ENCODE measurements at places on chromosomes 2 and 18.

DNA sequence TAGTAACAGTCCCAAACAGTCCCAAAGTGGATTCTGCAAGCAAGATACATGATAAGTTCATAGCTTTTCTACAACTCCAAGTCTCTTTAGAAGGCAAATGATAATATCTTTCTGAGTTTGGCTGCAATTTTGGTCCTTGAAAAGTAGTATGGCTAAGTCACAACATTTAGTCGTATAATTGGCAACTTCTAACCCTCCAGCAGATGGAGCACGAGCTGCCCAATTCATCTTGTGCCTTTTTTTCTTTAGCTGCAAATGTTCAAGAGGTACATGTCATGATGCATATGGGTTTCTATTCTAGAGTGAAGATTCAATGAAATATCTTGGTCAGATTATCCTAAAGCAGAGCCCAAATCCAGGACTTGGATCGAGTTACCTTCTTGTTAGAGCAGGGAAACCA lies 127.0 kb upstream of the KLHL14 start:
- DNase-seq: no peak

DNA sequence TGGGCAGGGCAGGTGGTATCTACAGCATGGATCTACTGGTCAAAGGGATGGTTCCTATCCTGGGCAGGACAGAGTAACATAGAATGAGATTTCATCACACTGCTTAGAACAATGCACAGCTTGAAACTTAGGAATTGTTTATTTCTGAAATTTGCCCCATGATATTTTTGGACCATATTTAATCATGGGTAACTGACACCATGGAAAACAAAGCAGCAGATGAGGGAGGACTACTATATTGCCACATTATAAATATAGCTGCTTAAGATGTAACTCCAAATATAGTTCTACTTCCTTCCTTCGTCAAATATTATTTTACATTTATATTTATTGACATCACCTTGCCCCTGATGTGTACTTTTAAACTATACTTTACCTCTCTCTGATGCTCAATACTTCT lies 254.7 kb downstream of the PTPRM start:
- no peak for DNase-seq

GRCh38 chr2:10912796-10913455 lies 1.2 kb downstream of the KCNF1 start:
- no peak for DNase-seq

GRCh38 chr2:207107131-207107530 lies 58.6 kb downstream of the KLF7 start:
- DNase-seq: no peak

GRCh38 chr2:240604291-240604938 lies 17.9 kb downstream of the CAPN10 start:
- DNase-seq: no peak

GRCh38 chr18:66757946-66758345 lies 154.1 kb upstream of the CDH19 start:
- DNase-seq: no peak

DNA sequence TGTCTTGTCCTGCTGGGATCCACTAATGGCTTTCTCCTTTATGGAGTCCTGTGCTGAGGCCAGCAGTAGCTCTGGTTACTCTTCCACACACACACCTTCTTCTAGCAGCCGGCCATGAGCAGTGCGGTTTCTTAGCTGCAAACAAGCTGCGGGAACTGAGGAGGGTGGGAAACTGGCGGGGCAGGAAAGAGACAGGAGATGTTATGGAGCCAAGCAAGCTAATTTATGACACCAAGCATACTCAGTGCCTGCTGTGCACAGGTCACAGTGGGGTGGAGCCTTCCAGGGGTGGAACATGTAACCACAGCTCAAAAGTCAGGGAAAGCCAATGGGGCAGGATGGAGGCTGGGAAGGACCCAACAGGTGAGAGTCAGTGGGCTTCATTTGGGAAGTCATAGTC lies 180.8 kb downstream of the FAM210A start:
- no peak for DNase-seq

GRCh38 chr2:237194081-237194480 lies 108.4 kb downstream of the COPS8 start:
- DNase-seq: no peak

DNA sequence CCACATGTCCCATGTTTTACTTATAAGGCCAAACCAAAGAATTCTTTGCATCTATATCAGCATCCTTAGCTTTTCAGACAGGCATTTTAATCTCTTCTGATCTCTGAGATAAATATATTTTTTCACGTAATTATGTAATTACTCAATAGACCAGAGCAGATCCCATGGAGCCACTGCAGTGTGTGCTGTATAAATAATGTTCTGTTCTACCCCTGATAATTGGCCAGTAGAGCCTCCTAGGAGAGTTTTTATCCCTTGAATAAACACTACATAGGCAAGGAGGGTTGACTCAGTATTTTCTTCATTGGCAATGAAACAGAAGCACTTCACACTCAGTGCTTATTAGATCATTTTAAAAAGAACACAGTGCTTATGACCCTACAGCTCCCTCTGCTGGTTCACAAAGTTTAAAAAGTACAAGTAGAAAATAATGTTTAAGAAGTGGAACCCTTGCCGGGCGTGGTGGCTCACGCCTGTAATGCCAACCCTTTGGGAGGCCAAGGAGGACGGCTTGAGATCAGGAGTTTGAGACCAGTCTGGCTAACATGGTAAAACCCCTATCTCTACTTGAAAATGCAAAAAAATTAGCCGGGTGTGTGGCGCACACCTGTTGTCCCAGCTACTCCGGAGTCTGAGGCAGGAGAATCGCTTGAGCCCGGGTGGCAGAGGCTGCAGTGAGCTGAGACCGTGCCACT lies 91.9 kb downstream of the PPP1R1C start:
- no peak for DNase-seq

DNA sequence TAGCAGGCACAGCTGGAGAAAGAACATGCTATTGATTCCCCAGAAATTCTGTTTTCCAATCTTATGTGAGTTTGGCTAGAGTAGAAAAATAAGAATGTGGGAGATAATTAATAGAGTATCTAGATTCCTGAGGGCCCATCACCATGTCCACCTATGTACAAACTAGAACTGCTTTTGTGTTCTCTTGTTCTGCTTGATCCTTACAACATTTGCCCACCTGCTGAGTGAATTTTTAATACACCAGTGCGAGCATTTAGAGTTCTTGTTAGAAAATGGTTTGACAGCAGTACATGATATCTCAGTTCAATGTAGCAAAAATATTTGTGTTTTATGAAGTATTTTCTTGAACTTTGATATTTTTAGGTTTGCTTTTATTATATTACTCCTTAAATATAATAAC lies 52.3 kb upstream of the SPAG16 start:
- no peak for DNase-seq

GRCh38 chr2:217685255-217685605 lies 317.6 kb downstream of the TNS1 start:
- DNase-seq: no peak

GRCh38 chr18:23897733-23898132 lies 116.8 kb upstream of the TTC39C start:
- DNase-seq: no peak

- no peak for DNase-seq
These were observed 5.1 kb downstream of the FIGLA start for GRCh38 chr2:70785137-70785911.

DNA sequence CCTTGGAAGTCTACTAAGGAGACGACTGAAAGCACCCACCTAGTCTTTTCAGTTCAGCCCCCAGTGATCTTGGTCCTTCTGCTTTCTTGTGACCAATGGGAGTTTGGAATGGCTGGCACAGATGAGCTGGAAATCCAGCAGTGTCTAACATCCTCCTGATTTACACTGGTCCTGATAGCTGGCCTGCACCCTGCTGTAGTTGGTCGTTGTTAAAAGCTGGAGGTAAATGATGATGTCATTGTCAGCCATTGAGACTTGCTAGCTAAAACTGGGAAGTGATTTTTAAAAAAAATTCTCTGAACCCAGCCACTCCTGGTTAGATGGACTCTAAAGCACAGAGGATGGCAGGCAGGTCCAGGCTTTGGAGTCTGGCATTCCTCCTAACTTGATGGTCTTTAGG lies 19.3 kb downstream of the CCT7 start:
- DNase-seq: no peak

DNA sequence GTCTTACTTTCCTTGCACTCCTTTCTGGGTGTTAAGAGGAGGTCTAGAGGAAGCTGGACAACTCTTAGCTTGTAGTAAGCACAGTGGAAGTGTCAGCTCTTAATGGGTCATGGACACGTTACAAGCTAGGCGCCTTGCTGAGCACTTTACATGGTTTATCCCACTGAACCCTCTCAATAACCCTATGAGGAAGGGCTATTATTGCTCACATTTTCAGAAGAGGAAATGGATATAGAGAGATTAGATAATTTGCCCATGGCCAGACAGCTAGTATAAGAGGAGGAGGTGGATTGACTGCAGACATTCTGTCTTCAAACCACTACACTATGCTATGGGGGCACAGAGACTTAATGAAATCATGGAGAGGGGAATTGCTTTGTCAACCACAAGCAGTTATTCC lies 8.3 kb upstream of the IL1RN start:
- DNase-seq: no peak

DNA sequence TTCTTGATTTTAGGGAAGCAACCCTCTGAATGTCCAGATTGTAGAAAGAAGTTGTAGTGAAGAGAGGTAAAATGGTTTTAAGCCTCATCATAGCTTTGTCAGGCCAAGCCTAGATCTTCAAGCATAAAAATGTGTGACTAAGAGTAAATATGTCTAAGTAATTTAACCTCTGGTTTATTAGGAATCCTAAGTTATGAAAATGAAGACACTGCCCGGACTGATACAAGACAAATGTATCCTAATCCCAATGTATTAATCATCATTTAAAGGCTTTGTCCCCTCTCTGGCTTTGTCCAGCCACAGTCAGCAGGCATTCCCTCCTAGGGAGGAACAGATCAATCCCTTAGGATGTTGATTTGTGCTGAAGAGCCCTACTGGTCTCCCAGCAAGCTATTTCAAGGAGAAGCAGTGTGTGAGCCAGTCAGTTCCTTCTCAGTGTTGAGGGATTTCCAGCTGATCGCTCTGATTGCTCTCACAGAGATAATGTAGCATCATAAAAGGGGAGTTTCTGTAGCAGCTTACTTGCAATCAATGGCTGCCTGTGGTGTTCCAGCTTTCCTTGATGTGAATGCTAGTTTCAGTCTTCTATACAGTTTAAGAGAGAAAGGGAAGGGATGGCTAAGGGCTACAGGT lies 796.1 kb downstream of the EPHA4 start:
- no peak for DNase-seq

DNA sequence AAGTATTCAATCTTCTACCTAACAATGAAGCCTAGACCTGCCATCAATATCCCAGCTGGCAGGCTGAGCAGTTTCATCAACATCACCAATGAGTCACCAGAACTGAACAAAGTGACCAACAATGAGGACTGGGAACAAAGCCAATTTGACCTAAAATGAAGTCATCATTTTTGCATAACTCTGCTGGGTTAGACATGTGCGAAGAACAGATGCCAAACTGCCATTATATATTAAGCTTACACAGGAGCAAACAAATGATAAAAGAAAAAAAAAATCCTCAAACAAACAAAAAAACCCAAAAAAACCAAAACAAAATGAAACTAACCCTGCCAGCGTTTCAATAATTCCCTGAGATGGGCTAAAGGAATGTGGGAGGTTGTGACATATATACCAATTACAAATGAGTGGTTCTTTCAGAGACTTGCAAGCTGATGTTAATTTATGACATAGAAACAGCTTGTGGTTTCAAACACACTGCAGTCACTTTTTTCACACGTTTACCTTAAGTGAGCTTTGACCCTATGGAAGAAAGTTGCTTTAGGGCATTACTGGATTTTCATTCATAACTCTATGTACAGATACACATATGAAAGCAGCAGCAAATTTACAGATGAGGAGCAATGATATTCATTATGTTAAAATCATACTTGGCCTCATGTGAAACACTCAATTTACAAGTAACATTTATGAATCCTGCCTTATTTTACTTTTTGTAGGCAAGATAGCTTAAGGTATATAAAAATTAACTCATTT lies 56.9 kb upstream of the CCDC141 start:
- DNase-seq: no peak

DNA sequence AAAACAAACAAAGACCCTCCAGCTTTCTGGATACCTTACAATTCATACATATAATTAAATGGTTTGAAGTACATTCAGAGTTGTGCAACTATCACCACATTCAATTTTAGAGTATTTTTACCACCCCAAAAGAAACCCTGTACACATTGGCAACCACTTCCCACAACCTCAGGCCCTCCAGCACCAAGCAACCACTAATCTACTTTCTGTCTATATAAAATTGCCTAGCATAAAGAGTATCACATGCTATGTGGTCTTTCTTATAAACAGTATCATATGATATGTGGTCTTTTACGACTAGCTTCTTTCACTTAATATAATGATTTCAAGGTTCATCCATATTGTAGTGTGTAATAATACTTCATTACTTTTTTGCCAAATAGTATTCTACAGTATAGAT lies 7.3 kb downstream of the IER3IP1 start:
- DNase-seq: no peak

DNA sequence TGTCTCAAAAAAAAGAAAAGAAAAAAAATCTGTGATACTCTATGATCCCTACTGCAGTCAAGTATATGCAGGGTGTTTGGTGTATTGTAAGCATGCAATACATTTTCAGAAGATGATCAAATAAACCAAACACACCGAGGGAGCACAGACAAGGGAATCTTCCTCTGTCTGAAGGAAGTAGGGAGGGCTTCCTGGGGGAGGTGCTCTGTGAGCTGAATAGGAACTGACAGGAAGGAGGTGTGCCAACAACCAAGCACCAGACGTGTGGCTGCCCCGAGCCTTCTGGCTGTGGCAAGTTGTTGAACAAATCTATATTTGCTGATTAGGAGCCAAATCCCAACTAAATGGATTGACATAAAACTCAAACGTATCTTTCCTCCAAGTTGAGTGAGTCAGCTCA lies 14.6 kb downstream of the THNSL2 start:
- DNase-seq: no peak

DNA sequence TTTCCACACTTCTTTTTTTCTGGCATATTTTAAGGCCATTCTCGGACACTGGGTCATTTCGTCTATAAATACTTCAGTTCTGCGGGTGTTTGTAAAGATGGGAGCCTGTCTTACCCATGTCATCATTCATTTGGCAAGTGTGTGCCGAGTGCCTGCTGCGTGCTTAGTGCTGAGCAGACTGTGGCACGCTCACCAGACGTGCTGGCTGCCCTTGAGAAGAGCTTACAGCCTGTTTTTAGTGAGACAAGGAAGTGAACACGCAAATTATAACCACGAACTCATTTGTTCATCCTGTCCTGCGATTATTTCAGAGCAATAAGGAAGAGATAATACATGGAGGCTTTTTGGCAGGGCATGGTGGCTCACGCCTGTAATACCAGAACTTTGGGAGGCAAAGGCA lies 10.4 kb upstream of the STON1 start:
- no peak for DNase-seq

Measured in bone marrow (tissue), 2 donors.